Activated CD8-positive, alpha-beta memory T cell treated with anti-CD3 and anti-CD28 coated beads, Interleukin-2, amount 10 ng/mL, durations not matched to agents 7 days and 5 days (primary cell): ENCODE measurements at places on chromosomes 7 and 10.

- no peak for DNase-seq
These were observed 910 bp downstream of the ARHGAP19 start for GRCh38 chr10:97291357-97292096.

GRCh38 chr10:11245095-11245479, 227.4 kb downstream of the CELF2 start:
- no peak for DNase-seq

DNA sequence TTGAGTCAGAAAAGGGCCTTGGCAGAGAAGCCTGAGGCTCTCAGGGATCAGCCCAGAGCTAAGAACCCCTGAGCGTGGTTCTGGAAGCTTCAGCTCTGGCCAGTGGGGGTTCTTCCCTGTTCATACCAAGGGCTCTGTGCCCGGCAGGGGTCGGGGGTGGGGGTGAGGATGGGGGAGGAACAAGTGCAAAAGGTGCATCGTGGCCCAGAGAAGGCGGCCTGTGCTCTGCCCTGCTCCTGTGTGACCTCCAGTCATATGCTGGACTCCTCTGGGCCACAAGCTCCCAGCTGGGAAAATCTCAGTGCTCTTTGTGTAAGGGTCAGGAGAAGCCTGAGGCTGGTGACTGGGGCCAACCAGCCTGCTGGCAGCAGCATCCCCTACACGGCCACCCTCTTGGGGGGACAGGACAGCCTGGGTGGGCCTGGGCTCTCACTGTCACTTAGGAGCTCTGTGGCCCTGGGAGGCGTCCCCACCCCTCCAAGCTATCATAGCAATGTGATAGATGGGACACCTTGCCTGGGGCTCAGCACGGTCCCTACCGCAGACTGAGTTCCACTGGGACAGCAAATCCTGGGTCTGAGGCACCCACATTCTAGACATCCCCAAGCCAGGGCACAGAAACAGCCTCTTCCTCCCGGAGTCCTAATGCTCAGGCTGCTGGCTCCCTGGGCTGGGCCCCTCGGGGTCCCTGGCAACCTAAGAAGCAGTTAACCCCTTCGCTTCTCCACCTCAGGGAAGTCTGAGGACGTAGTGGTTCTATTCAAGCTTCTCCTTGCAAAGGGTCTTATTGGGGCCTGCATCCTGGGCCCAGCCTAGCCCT, 2.5 kb downstream of the MMRN2 start:
- DNase-seq: no peak

DNA sequence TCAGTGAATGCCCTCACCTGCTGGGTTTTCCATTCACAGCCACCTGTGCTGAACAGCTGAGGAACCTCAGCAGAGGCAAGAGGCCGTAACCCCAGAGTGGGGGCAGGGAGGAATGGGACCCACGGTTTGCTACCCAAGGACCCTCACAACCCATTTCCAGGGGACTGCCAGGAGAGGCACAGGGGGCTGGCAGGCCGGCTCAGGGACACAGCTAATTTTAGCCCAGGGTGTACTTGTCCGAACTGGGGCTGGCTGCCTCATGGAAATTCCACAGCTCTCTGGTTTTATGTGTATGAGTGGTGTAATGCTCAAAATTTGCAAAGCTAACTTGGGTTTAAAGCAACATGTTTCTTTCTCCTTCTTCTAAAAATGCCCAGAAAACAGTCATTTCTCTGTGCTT, 42.2 kb downstream of the MINDY4 start:
- DNase-seq: no peak

DNA sequence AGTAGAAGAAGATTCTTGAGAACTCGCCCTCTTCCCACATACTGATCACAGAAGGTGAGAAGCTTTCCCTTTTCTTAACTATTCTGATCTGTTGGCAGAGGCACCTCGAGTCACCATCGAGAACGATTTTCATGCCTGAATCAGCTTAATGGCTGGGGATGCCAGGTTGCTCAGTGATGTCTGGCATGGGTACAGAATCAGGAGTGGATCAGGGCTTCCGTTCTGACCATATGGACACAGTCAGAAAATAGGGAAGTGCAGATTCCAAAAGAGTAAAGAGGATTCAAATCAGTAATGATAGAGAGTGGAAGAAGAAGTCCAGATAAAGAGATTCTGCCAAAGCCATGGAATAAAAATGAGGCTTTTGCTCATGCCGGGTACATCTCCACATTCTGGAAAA, 52.0 kb upstream of the GRB10 start:
- no peak for DNase-seq

- no peak for DNase-seq
These were observed 5.0 kb upstream of the TBXAS1 start for GRCh38 chr7:139823959-139824521.

DNA sequence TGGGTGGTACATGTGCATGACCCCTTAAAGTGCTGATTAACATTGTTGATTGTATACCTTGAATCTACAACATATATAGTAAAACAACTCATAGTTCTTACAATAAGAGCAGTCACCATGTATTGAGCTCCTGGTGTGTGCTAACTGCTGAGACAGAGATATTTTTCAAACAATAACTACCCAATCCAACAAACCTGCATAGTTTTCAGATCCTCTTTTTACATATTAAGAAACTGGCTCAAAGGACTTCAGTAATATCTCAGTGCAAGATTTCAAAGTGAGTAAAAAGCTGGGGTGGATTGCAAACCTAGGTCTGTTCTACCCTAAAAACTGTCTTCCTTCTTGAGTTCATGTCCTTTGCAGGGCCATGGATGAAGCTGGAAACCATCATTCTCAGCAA, 272.2 kb downstream of the SNX13 start:
- no peak for DNase-seq

GRCh38 chr10:1515780-1516491, 221.4 kb downstream of the ADARB2 start:
- DNase-seq: no peak

DNA sequence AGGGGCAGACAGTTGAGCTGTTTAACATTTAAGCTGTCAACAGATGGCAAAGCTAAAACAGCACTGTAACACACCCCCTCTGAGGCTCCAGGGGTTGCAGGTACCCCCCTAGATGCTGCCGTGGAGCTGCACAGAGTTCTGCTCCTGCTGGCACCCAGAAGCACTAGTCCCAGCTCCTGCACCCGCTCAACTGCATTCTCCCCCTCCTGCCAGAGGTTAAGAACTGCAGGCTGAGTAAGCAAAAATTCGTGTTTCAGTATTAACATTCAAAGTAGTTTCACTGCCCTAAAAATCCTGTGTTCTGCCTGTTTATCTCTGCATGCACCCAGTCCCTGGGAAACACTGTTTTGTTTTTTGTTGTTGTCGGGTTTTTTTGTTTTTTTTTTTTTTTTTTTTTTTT, 790.8 kb upstream of the KCND2 start:
- no peak for DNase-seq

- DNase-seq: no peak
These were observed 205.3 kb downstream of the CHRM2 start for GRCh38 chr7:137073571-137074325.

- no peak for DNase-seq
These were observed 7.9 kb upstream of the SEPTIN7 start for GRCh38 chr7:35792873-35793489.

- DNase-seq: no peak
These were observed 169.5 kb downstream of the FANK1 start for GRCh38 chr10:126065751-126066377.

GRCh38 chr10:35564341-35564968, 40.7 kb upstream of the GJD4 start:
- DNase-seq: no peak

DNA sequence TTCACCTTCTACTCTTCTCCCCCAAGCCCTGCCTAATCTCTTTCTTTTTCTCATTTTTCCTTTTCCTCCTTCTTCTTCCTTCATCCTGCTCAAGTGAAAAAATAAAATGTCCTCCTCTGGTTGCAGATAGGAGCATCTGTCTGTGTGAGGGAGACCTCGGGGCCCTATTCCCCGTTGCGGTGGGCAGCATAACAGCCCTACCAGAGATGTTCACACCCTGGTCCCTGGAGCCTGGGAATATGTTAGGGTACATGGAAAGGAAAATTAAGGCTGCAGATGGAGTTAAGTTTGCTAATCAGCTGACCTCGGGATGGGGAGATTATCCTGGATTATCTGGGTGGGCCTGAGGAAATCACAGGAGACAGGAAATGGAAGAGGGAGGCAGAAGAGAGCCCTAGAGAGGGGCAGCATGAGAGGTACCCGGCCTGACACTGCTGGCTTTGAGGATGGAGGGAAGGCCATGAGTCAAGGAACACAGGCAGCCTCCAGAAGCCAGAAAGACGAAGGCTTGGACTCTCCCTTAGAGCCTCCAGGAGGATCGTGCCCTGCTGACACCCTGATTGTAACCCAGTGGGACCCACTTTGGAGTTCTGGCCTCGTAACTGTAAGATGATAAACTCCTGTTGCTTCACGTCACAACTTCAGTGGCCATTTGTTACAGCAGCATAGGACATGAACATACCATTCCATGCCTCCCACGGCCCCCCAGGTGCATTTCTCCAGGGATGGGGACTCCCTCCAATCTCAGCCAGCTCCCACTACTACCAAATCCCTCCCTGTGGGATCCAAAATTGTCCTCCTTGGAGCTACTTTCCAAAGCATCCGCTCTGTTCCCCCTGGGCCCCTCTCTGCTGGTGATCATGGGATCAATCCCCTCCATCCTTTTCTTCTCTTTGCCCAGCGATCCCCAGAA, 39.0 kb upstream of the ZMIZ1 start:
- DNase-seq: no peak
